Left renal pelvis (tissue), 4 donors: ENCODE measurements at places on chromosomes 2 and 18.
A peak's percentile ranks its signal among the peaks of the same experiment; 100 is the strongest.

GRCh38 chr2:188551671-188552070 lies 260.0 kb downstream of the GULP1 start:
- no peak for DNase-seq

DNA sequence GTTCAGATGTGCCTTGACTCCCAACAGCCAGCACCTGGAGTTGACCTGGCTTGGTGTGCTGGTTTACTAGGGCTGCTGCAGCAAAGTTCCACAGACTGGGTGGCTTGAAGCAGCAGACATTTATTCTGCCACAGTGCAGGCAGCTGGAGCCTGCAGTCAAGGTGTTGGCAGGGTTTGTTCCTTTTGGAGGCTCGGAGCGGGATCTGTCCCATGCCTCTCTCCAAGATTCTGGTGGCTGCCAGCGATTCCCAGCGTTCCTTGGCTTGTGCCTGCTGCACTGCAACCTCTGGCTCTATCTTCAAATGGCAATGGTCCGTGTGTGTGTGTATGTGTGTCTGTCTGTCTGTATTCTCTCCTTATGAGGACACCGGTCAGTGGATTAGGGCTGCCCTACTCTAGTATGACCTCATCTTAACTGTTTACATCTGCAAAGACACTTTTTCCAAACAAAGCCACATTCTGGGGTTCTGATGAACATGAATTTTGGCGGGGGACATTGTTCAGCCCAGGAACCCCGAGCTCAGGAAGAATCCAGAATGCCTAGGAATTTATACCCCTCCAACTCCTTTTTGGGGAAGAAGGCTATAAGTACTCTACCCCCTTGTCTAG lies 44.7 kb upstream of the TMEM131 start:
- no peak for DNase-seq

- no peak for DNase-seq
Measured at GRCh38 chr2:15758848-15759247, 167.2 kb downstream of the DDX1 start.

- DNase-seq = peak; percentile 52
Measured at GRCh38 chr2:190696792-190697398, 48.0 kb downstream of the NAB1 start.

DNA sequence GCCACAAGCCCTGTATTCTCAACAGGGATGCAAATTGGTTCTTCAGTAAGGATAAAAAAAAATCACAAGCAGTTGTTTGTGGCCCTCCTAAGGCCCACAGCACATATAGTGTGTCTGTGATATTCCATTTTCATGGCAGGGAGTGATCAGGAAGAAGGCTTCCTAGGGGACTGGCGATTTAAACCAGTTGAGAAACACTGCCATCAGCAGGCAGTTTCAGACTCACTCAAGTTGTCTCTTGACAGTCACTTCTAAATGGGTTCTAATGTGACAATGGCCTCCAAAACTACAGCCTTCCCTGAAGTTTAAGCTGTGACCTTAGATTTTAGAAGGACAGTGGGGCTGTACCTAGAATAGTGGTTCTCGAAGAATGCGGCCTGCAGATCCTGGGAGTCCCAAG lies 6.0 kb downstream of the CIAO1 start:
- DNase-seq = no peak

DNA sequence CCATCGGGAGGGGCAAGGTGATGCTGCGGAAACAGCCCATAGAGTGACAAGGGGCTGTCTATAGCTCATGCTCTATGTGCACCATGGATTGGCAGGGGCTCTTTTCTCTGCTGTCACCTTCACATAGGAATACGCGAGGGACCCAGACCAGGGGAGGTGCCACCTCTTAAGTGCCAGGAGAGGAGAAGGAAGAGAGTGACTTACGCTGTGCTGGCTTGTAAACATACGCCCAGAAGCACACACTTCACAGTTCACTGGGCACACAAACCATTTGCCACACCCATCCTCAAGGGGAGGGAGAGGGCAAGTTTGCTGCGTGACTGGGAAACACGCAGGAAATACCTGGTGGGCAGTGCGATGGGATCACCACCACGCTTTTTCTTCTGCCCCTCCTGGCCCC lies 65.1 kb upstream of the GPR45 start:
- no peak for DNase-seq

DNA sequence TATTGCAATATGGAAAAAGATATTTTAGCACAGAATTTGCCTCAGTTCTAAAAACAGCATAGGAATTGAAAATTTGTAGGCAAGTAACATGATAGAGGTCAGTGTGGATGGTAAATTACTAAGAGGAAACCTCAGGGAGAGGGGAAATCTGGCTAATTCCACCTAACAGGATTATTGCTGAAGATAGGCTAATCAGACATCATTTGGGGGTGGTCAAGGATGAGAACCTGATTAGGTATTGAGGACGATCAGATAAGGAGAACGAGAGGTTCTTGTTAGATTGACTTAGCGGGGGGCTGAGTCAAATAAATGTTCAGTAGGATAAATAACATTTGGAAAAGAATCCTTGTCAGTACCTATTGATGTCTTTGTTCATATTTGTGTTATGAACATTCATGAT lies 543.2 kb upstream of the LRRTM4 start:
- no peak for DNase-seq

GRCh38 chr18:65091744-65092329 lies 659.0 kb upstream of the CDH7 start:
- DNase-seq = peak; percentile 17

GRCh38 chr18:22398464-22398863 lies 19.3 kb downstream of the CTAGE1 start:
- no peak for DNase-seq

- DNase-seq = no peak
Measured at GRCh38 chr2:147001061-147001460, 843.8 kb upstream of the ACVR2A start.

GRCh38 chr2:46493241-46493970 lies 14.0 kb downstream of the TMEM247 start:
- no peak for DNase-seq

DNA sequence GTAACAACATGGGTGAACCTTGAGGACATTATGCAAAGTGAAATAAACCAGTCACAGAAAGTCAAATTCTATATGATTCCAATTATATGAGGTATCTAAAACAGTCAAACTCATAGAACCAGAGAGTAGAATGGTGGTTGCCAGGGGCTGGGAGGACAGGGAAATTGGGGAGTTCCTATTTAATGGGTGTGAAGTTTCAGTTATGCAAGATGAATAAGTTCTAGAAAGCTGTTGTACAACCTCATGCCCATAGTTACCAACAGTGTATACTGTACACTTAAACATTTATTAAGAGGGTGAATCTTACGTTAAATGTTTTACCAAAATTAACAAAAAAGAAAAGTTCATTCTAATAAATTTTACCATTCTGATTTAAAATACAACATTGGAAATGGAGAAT lies 92.7 kb upstream of the WDSUB1 start:
- DNase-seq = no peak

- no peak for DNase-seq
Measured at GRCh38 chr18:827093-827677, 15.1 kb upstream of the YES1 start.

DNA sequence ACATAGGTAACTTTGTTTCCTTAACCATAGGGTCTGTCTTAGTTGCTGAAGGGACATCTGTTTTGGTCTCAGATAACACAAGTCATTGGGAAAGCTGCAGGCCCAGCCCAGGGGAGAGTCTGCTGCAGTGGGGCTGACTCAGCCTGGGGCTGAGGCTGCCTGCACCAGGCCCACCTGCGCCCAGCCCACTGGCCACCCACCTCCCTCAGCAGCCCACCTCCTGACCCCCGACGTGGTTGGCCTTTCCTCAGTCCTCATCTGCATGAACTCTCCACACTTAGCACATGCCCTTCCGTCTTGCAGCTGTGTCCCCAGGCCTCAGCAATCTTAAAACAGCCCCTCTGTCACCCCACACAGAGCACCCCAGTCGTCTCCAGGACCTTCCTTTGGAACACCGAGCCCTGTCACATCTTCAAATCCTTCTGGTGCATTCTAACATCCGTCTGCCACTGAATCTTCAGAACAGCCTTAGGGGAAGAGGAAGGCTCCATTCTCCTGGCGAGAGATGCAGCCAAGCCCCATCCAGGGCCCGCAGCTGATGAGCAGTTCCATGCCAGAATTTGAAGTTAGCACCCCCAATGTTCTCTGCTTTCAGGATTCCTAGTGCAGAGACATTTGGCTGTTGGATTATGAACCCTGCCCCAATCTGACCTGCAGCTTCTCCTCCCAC lies 231.4 kb downstream of the SEPTIN10 start:
- no peak for DNase-seq

DNA sequence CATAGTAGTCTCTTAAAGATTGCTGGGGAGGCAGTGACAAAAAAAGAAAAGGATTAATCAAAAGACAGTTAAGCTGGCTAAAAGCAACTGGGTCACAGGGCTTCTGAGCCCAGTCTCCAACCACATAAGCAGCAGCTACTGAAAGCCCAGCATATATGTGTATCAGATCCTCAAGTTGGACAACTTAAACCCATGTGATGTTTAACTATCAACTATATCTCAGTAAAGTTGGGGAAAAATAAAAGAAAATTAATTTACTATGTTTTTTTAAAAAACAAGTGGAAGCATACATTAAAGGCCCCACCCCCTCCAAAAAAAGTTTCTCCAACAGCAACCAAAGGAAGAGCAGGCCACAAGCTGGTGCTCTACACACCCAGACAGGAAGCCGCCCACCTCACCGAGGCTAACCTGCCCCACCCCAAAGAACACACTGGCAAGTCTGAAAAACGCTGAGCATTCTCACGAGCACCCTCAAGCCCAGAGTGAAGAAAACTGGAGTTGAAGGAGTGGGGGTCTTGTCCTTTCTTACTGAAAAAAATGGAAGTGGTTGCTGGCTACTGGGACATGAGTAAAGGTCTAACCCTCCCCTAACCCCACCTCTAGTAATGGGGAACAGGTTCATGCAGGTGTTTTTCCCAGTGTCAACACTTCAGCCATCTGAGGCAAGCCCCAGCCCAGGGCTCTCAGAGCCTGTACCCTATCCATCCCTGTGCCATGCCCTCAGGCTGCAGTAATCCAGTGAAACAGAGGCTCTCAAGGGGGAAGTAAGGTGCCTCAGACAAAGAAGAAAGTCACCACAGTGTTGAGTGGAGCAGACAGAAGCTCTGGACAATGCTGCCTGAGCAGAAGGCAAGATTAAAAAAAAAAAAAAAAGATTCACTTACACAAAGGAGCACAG lies 106.3 kb downstream of the GYPC start:
- DNase-seq = no peak

DNA sequence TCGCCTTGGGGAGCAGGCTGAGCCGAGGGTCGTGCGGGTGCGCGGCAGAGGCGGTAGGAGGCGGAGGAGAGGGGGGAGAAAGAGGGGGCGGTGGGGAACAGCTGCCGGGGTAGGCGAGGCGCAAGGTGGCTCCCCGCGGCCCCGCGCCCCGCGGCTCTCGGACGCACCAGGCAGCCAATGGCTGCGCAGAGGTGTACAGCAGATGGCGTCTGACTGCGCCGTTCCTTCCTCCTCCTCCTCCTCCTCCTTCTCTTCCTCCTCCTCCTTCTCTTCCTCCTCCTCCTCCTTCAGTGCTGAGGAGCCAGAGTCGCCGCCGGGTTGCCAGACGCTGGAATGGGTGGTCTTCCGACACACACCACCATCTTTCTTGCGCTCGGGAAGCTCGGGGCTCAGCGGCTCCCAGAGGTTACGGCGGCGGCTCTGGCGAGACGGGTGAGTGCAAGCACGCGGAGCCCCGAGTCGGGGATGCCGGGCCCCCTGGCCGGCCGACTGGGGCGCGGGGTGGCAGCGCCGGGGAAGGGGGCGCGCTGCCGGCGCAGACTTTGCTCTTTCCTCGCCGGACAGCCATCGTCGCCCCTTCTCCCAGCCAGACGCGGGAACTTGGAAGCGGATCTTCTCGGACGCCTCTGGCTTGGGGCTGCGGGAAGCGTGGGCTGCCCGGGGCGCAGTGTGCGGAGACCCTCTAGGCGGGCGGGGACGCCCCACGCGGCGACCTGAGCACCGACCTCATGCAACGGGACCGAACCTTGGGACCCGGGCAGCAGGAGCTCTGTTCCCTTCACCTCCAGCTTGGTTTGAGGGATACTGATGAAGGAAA lies at the start of gene THSD7B:
Gene THSD7B (plus strand): TSS at position 290 of the 817 bp plus-strand sequence. CDS start 116,634 bp downstream, outside the sequence.
- DNase-seq = no peak

- no peak for DNase-seq
Measured at GRCh38 chr18:48679236-48679635, 140.4 kb downstream of the CTIF start.

DNA sequence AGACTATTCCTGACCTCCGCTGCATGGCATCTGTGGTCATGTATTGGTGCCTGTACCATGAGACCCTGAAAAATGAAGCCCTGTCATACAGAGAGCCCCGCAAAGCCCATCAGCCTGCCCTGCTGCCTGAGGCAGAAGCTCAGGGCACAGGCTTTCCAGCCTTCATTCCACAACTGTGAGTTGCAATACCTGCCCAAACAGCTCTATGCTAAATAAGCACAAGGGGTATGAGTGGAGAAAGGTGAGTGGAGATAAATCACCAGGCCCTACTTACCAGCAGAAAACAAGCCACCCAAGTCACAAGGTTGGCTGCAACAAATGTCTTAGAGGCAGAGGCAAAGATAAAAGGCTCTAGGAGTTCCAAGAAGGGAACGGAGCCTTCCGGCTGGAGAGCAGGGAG lies 277.4 kb downstream of the TNS1 start:
- no peak for DNase-seq

GRCh38 chr18:45788861-45789260 lies 36.6 kb upstream of the SIGLEC15 start:
- no peak for DNase-seq

DNA sequence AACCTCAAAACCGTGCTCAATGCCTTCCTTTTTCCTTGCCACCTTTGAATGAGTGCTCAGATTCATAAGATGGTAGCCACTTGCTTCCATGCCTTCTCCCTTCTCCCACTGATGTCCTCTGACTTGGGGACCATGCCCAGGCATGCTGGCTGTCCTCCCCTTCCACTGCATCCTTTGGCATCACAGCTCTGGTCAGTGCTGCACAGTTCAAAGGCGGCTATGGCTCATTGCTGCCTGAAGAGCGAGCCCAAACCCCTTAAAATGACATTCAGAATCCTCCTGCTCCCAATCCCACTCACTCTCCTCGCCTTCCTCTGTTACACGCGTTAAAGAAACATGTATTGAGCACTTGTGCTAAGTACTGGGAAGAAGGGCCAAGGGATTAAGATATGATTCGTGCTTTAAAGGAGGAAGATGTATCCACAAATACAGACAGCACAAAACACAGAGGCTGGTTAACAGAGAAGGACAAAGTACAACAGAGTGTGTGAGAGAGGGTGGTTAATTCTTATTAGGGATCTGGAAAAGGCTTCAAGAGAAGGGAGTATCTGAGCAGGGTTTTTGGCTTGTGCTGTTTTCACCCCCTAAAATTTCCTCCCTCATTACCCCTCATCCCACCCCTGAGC lies 81.8 kb downstream of the CERKL start:
- DNase-seq = no peak

- no peak for DNase-seq
Measured at GRCh38 chr2:96549967-96550786, 13.6 kb downstream of the ARID5A start.
